ENCODE measurements at places on chromosomes 5 and 9. TPM values are rescaled to one million over a fixed set of nuclear protein-coding genes. Genes with fewer than 3 reads are reported as not detected.

SLC6A18 gene
- total RNA-seq = not detected

CARTPT gene
- total RNA-seq = not detected

CDK9 gene
- total RNA-seq = 91.5 TPM

DNA sequence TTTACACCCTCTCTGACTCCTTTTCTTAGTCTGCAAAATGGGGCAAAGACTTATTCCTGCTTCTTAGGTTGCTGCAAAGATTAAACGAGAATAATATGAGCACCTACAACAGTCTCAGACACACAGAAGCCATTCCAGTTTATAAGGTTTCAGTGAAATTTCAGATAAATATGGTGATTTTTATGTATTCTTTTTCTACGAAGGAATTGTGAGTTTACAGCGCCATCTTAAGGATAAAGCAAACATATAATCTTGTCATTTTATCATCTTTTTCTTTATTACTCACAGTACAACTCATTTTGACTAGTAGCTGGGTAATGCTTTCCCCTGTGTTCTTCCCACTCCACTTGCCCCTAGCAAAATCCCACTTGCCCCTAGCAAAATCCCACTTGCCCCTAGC lies 29.2 kb upstream of the SMC5 start:
- DNase-seq = no peak

GRCh38 chr9:1956958-1957357 lies 58.2 kb upstream of the SMARCA2 start:
- no peak for DNase-seq

- DNase-seq = no peak
Measured at GRCh38 chr9:33124046-33124445, 43.1 kb downstream of the B4GALT1 start.

DNA sequence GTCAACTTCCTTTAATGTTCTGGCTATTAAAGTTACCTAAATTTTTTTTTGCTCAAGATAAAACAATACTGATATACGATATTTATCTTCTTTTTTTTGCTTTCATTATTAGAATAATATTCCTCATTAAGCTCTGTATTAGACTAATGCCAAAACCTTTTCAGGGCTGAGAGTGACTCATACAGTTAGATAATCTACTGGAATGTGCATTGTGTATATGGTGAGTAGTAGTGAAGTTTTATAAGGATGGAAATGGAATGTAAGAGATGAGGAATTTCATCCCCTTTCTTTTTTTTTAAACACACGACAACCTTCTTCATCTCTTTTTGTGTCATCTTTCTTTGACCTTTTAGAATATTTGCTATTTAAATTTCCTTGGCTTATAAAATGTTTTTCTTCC lies 268.6 kb downstream of the ISL1 start:
- no peak for DNase-seq

DNA sequence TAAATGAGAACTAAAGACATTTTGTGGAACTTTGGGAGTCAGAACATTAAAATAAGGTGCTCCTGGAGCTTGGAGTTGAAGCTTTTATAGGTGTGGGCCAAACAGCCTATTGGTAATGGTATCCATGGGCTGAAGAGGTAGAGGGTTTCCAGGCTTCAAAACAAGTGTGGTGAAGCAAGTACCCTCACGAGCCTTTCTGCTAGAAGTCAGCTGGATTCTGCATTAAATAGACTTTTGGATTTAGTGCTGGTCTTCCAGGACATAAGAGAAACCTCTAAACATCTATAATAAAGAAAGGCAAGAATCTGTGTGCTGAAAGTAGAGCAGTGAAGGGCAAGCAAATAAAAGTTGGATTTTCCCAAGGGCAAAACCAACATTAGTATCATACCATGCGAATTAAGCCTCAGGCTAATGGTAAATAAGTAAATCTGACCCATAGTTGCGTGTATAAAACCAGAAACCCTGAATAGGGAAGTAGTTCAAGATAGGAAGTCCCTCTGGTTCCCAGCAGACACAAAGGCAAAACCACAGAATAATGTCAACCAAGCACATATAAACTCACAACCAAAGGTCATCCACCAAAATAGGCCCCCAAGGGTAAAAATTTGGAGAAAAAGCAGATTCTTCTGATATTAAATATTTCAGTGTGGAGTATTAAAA lies 306.3 kb downstream of the TLE4 start:
- DNase-seq = no peak
